ENCODE measurements at places on chromosomes 2 and 18.

GRCh38 chr2:71990122-71990521 lies 157.5 kb downstream of the CYP26B1 start:
- DNase-seq, result no peak

DNA sequence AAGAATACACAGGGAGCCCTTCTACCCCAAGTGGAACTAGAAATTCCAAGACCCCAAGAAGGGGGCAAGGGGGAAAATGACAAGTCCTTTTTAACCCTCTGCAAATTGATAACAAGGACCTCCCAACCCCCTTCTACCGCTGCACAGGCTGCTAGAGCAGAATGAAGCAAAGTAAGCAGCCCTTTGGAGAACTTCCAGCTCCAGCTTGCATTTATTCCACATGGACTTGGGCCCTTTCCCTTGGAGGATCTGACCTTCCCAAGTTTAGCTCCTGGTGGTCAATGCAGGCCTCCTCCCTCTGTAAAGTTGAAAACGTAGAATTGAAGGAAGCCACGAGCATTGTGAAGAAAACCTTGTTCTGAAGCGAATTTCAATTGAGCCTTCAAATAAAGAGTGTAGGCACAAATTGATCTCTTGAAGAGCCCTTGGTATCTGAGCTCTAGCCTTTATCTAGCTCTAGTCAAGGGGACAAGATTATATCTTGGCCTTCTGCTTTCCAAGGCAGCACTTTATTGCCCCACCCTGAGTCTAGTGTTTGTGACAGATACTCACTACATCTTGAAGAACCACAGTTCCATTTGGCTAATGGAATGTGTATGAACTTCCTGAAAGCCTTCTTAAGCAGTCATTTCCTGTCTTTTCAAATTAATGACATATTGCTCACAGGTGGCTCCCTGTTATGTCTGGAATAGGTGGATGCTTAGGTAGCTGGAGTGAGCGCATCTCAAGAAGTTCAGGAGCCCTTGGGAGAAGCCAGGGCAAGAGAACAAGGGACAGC lies 37.2 kb downstream of the SLC14A2 start:
- no peak for DNase-seq

DNA sequence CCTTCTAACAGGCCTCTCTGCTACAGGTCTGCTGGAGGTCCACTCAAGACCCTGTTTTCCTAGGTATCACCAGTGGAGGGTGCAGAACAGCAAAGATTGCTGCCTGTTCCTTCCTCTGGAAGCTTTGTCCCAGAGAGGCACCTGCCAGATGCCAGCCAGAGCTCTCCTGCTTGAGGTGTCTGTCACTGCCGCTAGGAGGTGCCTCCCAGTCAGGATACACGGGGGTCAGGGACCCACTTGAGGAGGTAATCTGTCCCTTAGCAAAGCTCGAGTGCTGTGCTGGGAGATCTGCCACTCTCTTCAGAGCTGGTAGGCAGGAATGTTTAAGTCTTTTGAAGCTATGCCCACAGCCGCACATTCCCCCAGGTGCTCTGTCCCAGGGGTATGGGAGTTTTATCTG lies 140.6 kb downstream of the BAZ2B start:
- DNase-seq, result no peak

DNA sequence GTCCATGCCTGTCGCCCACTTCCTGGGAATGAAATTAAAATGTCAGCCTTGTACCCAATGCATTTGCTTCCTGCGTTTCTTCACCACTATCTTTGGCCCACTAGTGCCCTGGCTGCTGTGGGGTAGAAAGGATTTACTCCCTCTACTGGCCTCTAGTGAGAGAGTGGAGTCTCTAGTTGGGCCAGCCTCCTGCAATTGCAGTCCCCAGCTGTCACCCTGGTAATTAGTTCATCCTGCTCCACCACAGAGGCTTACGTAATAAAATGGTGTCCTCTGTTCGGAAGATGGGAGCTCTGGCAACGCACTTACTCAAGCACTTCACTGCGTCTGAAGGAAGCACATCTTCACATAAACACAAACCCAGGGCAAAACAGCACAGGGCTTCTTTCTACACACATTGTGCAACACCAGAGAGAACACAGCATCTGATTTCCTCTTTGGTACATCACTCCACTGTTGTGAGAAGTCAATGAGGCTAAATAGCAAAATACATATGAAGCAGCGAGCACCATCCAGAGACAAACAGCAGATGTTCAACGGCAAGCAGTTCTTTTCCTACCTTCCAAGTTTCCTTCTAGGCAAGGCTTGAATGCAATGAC lies 274.6 kb downstream of the LRATD1 start:
- no peak for DNase-seq

DNA sequence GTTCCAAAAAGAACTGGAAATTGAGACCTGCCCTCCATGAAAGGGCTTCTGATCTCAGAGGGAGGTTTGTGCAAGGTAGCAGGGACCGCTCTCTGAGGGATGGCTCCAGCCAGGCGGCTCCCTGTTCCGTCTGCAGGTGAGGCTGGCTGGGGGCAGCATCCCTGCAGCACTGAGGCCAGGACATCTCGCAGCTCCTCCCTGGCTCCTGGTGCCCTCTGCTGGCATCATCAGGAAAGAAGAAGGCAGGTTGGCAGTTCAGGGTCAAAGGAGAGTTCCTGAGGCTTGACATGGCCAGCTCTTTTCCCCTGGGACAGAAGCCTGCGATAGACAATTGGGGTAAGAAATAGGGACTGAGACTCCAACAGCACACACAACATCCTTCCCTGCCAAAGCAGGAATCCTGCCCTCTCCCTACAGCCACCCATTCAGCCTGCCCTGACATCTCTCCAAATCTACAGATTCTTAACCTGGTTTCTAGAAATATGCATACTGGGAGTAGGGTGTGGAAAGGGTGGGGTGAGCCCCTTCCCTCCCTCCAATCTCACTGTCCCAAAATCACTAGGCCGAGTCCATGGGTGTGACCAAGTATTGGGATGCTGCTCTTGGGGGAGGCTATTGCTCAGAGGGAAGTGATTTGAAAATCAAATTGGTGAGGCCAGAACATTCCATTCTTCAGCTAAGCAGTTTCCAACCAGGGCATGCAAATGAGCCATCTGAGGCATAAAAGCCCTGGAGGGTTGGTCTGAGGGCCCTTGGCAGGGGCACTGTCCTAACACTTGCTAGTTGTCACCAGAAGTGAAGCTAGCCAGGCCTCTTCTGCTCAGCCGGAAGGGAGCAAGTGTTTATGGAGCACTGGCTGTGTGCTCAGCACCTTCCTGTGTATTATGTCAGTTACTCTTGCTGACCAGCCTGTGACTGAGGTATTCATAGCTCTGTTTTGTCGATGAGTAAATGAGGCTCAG lies 185.4 kb downstream of the TFCP2L1 start:
- no peak for DNase-seq

- no peak for DNase-seq
Observed at GRCh38 chr2:76194031-76194775, 483.5 kb upstream of the GCFC2 start.

GRCh38 chr18:57220480-57220879 lies 73.6 kb downstream of the BOD1L2 start:
- no peak for DNase-seq

GRCh38 chr2:231612456-231613330 lies 20.0 kb downstream of the TEX44 start:
- no peak for DNase-seq

- no peak for DNase-seq
Observed at GRCh38 chr18:37956902-37957301, 391.3 kb upstream of the CELF4 start.

GRCh38 chr2:74198023-74198460 lies 373 bp upstream of the MTHFD2 start:
- DNase-seq, result no peak

DNA sequence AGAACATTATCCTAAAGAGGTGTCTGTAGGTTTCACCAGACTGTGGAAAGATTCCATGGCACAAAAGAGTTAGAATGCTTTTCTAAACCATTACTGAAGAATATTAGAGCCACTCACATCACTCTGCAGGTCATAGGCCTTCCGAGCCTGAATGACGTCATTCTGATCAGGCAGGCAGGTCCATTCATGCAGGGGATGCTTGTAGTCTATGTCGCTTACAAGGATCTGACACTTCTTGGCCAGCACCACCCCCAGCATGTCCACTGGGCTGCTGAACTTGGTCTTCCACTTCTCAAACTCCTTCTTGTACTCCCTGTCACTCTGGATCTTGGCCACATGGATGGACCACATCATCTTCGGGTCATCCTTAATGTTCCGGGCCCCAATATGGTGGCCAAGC lies 120.1 kb downstream of the NEB start:
- DNase-seq, result no peak

GRCh38 chr2:30512243-30512886 lies 65.3 kb downstream of the LCLAT1 start:
- DNase-seq, result no peak

DNA sequence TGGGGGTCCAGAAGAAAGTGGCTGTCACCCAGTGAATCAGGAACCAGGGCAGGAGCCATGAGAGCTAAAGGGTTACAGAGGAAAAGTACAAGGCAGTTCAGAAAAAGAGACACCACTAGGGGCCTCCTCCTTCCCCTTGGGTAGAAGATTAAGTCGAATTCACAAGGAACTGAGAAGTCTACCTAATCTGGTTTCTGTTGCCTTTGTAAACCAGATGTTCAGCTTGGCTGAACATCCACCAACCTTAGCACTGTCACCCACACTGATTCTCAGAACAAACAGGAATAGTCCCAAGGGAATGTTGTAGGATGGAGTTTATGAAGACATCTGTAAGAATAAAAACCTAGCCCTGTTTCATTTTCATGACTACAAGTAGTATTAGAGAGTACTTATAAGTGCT lies 90.4 kb upstream of the NOSTRIN start:
- DNase-seq, result no peak

GRCh38 chr2:160076241-160076640 lies 13.8 kb upstream of the PLA2R1 start:
- no peak for DNase-seq

DNA sequence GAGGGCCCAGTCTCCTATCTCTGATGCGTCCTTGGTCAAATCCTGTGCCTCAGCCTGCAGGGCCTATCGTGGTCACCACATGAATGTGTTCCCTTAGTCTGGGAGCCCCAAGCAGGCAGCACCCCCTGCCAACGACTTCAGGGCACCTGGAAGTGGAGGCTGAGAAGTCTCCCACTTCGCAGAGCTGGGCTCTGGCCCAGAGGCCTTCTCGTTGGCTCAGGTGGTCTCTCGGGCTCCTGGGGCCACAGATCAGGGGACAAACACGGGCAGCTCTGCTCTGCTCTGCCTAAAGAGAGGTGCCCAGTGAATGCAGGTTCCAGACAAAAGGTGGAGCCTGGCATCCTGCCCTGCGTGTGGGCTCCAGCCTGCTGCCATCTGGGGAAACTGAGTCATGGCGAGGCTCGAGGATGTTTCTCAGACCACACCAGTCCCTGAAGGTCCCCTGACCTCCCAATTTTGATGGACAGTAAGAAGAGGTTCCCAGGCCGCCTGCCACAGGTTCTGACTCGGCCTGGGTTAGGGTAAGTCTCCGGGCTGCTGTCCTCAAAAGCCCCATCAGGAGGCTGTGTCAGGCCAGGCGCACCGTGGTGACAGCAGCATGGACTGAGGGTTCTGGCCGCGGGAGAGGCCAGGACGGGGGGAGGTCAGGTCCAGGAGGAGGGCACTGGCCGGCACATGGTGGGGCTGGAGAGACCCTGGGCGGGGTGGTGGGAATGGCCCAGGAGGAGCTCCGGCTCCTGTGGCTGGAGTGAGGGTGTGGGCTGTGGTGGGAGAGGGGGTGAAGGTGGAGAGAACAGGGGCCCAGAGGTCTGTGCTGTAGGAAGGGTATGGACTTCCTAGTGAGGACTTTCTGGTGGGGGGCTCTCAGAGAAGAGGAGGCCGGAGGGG lies 1.4 kb upstream of the TEKT4 start:
- DNase-seq, result no peak

GRCh38 chr2:213723707-213724106 lies 439.4 kb downstream of the SPAG16 start:
- no peak for DNase-seq
